Stomach (tissue), 19 donors: ENCODE measurements at places on chromosomes 7 and 10.

GRCh38 chr7:1646957-1647891 lies 22.9 kb upstream of the ELFN1 start:
- DNase-seq: peak; percentile 73

DNA sequence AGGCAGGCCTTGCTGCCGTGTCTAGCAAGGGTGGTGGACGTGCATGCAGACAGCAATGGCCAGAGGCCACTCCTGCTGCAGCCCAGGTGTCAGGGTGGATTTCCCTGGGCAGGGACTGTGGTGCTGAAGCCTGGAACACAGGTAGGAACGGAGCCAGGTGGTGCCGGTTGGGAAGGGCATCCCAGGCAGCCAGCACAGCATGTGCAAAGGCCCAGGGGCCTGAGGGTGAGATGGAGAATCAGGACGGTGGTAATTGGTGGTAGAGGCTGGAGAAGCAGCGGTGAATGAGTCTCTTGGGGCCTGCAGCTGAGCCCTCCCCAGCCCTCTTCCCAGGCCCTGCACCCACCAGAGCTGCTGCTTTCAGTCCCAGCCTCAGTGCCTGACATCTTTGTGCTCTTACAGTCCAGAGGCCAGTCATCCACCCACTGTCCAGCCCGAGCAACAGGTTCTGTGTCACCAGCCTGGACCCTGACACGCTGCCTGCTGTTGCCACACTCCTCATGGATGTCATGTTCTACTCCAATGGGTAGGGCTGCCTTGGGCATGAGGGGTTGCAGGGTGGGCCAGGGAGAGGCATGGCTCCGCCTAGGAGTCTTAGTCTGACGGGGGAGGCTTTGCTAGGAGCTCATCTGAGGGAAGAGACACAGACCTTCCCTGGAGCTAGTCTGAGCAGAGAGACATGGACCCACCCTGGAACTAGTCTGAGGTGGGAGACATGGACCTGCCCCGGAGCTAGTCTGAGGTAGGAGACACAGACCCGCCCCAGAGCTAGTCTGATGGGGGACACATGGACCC lies 54.3 kb downstream of the CASTOR2 start:
- no peak for DNase-seq

GRCh38 chr10:91313796-91314485 lies 93.5 kb downstream of the PCGF5 start:
- DNase-seq: peak; percentile 44

- DNase-seq: no peak
Measured at GRCh38 chr7:104604706-104605105, 276.3 kb downstream of the LHFPL3 start.

DNA sequence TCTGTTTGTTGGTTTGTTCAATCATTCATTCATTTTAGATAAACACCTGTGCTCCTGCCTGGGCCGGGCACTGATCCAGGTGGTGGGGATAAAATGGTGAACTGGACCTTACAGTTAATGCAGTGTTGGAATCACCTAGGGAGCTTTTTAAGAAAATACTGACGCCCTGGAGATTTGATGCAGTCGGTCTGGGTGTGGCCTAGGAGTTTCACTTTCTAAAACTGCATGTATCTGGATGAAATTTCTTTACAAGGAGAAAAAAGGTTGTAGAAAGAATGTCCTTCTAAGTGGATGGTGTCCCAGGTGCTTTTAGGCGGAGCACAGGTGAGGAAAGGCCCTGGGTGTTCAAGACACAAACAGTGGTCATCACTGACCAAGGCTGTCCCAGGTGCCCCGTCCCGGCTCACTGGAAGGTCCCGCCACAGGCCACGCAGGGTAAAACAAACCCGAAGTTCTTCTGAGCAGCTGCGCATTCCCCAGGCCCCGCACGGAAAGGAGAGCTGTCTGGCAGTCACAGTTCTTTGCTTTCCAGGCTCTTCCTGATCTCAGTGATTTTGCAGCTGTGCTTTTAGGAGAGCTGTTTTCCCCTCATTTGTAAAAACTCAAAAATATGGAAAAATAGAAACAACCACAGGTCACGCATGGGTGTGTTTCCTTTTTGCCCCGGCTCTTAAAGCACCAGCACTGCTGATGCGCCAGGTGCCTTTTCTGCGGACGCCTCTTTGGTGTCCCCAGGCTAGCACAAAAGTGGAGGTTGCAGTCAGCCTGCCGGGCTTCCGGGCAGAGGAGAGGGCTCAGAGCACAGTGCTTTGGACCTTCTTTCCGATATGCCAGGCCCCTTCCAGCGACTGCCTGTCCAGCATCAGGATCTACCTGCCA lies 161.9 kb downstream of the GRK5 start:
- DNase-seq: no peak

- DNase-seq: no peak
Measured at GRCh38 chr10:38174336-38174735, 80.2 kb downstream of the ZNF37A start.

DNA sequence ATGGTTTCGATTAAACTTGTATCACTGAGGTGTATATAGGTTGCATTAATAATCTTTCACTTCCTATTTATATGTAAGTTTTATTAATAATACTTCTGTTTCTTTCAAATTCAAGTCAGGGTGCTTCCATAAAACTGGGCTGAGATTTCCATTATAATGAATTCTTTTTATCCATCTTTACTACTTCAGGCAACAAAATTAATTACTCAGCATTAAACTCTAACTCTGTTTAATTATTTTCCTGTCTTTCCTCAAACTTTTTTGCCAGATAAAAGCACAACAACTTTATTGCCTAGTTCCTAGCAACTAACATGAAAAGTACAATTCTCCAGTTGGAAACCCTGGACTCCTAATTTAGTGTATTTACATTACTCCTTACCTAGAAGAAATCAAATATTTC lies 3.0 kb upstream of the MINDY3 start:
- DNase-seq: no peak

DNA sequence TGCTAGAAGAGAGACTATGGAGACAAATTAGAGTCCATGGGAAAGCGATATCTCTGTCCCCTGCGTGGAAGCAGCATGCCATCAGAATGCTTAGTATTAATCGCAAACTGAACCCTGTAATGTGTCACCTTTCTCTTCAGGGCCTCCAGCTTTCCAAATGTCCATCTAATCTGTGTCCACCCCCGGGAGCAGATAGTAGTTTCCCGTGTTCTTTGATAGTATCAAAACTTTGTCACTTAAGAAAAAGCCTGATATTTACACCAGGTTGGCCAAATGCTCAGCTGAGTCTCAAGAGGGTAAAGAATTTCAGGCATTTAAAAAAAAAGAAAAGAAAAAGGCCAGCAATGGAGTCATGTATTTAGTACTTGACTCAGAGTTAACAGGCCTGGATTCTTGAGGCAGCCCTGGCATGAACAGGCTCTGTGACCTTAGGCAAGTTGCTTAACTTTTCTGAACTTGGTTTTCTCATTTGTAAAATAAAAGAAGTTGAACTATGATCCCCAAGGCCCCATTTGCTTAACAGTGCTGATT lies 10.4 kb upstream of the GSAP start:
- DNase-seq: no peak

DNA sequence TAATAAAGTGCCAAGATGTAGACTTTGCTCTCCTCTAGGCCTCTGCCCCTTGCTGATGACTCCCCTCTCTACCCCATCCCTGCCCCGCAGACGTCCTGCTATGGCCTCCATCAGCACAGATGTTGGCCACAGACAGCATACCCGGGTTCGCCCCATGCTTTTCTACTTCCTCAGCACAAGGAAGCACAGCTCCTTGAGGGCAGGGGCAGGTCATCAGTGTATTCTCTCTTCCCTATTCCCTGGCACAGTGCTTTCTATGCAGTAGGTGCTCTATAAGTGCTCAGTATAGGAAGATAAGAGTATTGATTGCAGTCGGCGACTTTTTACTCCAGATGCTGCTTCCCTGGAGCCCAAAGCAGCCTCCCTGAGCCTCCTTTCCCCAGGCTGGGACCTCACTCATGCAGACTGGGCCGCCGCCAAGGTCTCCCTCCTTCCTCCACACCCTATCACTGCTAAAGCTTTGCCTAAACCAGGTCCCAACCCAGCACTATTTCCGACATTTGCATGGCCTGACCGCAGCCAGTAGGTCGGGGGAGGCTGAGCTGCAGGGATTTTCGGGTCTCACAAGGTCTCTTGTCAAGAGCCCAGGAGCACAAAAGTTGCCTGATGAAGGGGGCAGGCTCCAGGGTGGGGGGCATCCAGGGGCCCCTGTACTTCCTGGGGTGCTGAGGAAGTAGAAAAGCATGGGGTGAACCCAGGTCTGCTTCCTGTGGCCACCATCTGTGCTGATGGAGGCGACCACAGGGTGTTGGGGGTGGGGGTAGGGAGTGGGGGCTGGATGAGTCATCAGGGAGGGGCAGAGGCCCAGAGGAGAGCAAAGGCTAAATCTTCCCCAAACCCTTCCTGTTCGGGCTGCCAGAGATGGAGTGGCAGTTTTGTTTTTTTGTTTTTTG lies 8.0 kb downstream of the CALHM3 start:
- peak; percentile 47 for DNase-seq

DNA sequence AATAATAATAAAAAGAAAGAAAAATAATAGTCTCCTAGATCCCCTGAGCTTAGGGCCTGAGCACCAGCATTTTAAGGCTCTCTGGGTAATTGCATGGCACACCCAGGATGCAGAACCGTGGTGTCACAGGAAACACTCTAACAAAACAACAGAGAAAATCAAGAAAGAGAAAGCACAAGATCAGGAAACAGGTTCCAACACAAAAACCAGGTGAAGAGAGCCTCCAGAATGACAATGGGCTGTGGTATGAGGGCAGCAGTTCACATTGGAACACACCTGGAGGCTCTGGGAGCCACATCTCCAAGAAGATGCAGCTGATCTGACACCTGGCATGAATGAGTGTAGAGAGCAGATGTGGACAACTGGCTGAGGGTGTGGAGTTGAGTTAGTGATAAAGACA lies 7.1 kb downstream of the MMRN2 start:
- DNase-seq: no peak

DNA sequence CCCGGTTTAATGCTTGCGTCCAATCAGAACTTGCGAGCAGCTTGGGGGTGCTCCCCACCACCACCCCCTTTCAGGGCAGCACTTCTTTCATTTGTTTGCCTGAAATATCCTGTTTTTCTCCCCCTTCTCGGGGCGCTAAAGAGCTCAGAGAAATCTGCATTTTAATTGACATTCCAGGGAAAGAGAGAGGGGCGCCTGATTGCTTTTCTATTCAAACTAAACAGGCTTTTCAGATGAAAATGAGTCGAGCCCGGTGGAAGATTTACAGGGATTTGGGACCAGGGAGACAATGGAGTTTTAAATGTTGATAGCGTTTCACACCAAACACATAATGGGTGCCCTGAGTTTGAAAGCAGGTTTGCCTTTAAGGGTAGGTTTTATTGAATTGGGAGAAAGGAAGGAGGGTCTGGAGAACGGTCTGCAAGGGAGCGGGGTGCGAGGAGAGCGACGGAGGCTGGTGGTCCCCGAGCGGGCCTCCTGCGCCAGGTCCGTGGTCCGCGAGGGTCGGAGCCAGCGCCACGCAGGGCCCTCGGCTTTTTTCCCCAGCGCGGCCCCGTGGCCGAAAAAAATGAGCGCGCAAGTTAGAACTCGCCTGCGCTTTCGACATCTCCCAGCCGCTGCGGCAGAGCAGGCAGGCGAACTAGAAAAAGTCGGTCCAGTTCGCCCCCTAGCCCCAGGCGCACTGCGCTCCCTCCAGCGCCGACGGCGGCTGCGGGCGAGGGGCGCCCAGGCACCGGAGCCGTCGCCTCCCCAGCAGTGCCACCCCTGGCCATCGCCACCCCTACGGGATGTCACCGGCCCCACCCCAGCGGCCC lies 1.3 kb downstream of the FGFR2 start:
- peak; percentile 36 for DNase-seq

DNA sequence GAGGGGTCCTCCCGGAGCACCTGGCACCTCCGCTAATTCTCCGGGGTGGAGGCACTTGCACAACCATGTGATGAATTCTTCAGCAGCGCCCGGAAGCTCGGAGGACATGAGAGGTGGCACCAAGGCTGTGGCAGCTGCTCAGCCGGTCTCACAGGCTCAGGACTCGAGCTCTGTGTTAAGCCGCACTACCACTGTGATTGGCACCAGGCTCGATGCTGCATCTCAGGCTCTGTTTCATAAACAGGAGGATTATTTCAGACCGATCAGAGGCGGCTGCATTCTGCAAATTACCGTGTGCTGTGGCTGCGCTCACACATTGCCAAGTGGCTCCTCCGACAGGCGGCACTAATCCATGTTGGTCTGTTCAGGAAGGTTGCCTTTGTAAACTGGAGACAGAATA lies 495.2 kb downstream of the DNAJB6 start:
- no peak for DNase-seq

DNA sequence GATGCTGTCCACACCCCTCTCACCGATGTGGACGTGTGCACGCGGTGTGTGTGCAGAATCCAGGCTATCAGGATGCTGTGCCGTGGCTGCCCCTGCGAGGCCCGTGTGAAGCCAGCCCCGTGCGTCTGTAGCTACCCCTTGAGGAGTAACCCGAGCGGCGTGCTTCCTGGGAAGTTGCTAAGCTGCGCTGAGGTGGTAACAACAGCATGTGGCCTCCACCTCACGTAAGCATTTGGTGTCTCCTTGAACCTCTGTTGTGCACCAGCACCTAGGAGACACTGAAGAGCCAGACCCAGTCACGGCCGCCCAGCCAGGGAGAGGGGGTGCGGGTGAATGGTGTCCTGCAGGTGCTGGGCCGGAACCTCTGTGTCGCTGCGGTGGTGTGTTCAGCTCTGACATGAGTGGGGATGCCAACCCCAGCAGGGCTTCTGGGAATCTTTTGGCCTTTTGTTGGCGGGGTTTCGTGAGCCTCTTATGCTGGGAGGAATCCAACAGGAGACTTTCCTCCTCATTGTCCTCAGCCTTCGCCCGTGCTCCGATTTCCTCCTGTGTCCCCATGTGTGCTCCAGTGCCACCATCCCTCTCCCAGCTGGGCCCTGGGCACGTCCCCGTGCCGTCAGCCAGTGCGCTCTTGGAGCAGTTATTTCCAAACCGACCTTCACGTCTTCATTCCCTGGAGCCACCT lies 60.4 kb downstream of the DNAJB6 start:
- no peak for DNase-seq

GRCh38 chr7:45026013-45026412 lies 26.0 kb downstream of the CCM2 start:
- no peak for DNase-seq

GRCh38 chr7:514651-515598 lies 4.7 kb downstream of the PDGFA start:
- peak; percentile 77 for DNase-seq

DNA sequence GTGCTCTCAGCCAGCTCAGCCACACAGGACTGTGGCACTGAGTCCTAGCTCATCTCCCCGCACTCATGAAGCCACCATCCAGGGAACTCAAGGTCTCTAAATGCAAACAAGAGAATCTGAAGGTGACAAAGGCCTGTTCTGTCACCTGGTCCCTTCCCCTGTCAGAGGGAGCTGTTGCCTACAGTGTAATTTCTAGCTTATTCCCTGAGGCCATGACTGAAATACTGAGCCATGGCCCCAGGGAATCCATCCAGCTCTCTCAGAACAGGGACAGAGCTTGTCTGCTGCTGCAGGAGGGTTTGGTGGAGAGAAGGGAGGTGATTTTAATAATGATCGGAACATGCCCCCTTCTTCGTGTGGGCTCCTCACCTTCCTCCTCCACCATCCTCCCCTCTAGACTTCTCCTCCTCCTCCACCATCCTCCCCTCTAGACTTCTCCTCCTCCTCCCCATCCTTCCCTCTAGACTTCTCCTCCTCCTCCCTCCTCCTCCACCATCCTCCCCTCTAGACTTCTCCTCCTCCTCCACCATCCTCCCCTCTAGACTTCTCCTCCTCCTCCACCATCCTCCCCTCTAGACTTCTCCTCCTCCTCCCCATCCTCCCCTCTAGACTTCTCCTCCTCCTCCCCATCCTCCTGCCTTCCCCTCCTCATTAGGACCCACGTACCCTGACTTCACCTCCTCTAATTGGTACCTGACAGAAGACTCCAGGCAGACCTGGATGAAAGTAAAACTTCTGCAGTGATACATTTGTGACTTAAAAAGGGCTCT lies 338.0 kb upstream of the MKI67 start:
- DNase-seq: peak; percentile 50
